ENCODE measurements at places on chromosomes 2 and 18.

DNA sequence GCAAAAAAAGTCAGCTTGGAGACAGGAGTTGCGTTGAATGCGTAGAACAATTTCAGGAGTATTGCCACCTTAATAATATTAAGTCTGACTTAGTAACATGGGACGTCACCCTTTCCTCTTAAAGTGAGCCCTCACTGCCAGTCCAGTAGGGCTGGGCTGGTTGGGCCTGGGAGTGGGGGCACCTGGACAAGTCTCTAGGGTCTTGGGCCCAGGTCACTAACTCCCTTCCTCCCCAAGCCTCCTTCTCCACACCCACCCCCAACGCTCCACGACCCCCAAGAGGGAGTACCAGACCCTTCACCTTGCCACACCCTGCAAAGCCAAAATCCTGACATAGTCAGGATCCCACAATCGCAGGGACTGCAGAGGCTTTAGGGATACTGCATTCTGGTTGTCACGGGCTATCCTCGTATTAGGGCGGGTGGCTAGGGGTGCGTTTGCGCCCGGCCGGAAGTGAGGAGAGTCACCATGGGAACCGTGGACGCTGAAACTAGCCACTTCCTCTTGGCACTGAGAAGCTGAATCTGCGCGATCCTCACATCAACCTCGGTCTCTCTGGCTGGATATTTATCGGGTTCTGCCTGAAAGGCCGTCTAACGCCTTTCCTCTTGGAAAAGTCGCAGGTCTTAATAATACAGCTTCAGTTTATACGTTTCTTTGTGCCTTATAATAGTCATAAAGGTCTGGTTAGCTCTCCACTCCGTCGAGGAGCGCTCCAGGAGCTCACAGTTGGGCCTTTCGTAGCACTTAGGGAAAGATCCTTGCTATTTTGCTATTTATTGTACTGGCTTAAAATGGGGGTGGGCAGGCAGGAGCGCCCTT lies 10.3 kb upstream of the CXXC1 start:
- no peak for DNase-seq

DNA sequence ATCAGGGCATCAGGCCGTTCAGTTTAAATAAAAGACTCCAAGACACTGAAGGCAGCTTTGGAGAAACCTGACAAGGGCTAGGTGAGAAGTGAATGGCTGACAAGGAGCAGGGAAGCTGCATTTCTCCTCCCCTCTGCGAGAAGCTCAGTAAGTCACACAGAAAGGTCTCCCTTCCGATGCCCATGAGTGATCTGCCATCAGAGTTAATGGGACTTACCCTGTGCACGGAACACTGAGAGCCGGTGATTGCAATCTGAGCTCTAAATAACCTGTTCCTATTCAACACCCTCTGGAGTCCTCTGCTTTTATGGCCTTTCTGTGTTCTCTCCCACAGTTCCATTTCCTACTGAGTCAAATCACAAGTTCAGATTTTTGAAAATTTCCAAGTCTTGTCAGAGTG lies 322.2 kb upstream of the MYT1L start:
- DNase-seq: peak; percentile 52

DNA sequence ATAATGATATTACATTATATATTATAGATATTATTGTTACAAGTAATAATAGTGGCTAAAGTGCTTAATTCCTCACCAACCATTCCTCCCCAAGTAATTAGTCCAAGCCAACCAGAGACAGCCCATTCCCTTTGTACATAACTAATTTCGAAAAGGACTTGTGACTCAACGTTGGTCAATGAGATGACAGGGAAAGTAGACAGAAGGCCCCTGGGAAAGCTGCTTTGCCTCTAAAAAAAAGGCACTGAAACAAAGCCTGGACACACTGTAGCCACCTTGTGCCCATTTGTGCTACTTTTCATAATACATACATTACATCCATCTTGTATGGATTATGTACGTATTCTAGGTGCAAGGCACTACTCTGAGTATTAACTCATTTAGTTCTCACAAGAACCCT lies 28.8 kb downstream of the COLEC12 start:
- DNase-seq: no peak

GRCh38 chr2:233409286-233409991 lies 55.1 kb downstream of the DGKD start:
- no peak for DNase-seq

- DNase-seq: no peak
Measured at GRCh38 chr2:7971248-7971647, 710.6 kb upstream of the ID2 start.

- DNase-seq: no peak
Measured at GRCh38 chr18:23105581-23106219, 29.6 kb upstream of the CABLES1 start.

GRCh38 chr2:88757025-88757424 lies 65.6 kb downstream of the RPIA start:
- no peak for DNase-seq

DNA sequence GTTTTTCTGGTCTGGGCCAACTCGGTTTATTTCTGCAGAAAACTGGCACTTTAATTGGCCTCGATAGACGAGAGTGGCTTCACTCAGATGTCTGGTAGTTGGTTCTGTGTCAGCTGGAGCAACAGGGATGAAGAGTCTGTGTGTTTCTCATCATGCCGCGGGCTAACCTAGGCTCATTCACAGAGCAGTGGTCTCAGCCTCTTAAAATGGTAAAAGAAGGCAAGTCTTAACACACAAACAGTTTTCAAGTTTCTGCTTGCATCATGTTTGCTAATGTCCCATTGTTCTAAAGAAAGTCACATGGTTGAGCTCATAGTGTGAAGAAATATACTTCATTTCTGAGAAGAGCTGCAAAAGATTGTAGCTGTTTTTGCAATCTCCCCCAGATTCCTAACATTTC lies 37.5 kb upstream of the ANXA4 start:
- DNase-seq: no peak

DNA sequence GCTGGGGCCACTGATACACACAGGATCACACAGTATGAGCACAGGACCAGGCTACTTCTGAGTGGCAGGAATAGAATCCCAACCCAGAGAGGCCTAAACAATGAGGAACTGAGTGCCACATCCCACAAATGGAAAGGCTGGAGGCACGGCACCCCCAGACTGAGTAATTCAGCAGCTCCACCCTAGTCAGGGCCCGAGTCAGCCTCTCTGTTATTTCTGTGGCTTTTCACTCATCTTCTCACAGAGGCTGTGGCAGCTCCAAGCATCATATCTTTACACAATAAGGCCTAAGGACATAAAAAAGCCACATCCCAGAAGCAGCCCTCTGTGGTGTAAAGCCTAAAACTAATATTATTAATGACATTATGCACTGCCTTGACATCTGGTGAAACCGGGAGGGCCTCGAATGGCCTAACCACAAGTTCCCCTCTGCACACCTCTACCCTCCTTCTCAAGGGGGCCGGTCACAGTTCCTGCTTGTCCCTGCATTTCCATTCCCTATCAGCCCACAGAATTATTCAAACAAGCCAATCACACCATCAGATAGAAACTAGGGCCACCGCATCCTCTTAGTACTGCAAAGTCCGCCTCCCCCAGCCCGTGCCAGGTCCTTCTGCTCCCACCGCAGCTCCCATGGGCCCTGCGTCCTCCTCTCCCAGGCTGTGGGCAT lies 12.5 kb upstream of the MAL start:
- DNase-seq: no peak

DNA sequence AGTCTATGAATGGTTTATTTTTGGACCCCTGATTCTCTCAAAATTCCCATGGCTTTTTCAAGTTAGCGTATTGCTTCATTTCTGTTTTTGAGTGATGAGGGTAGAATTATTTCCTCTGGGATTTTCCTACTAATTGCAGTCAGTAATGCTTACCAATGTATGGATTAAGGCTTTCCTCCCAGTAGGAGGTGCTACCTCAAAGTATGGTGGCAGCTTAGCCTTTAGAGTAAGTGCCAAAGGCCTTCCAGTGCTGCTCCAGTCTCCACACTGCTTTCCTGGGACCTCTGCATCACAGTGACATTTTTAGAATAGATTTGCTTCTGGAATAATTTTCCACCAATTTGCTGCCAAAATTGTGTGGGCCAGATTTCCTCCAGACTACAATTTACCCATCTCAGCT lies 16.2 kb upstream of the SSB start:
- DNase-seq: no peak

DNA sequence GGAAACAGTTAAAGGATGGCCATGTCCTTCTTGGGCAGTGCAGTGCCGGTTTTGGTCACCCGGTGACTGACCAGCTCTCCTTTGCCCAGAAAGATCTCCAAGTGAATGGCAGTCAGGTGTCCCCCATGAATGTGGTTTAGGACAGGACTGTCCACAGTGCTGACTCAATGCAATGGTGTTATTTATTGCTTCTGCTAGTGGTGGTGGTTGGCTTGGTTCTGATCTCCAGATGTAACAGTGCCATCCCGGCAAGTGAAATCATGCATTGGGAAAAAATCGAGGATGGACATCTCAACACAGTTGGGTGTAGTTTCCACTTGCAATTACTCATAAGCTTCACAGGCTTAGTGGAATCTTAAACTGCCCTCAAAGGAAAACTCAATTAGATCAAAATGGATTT lies 81.9 kb downstream of the TGOLN2 start:
- DNase-seq: no peak

DNA sequence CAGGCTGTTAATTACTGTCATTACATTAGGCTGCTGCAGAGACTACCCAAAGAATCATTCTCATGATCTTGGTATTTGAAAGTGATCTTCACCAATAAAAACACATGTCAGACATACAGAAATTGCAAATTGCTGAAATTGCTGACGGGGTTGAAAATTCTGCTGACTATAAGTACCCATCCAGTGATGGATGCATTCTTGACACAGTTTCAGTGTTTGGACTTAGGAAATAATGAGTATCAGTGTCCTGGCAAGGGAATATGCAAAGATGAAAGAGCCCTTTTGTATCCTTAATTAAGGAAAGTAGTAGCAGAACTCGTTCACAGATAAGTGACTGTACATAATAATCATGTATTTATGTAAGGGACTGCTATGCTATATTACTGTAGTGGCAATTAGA lies 221.1 kb upstream of the ATP5MC3 start:
- DNase-seq: no peak

DNA sequence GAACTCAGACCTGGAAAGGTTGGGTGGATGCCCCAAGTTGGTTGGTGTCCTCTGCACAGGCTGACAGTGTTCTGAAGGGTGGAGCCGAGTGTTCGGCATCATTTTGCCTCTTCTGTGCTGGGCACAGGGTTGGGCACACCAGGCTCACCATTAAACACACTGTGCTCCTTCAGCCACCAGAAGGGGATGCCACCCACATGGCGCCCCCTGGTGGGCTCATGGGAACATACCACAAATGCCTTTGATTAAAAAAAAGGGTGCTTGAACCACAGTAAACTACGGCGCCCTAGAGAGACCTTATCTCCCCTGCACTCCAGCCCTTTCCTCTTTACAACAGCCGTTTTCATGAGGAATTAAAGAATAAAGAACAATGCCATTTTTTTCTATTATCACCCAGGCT lies 89.4 kb downstream of the CELF4 start:
- peak; percentile 20 for DNase-seq

DNA sequence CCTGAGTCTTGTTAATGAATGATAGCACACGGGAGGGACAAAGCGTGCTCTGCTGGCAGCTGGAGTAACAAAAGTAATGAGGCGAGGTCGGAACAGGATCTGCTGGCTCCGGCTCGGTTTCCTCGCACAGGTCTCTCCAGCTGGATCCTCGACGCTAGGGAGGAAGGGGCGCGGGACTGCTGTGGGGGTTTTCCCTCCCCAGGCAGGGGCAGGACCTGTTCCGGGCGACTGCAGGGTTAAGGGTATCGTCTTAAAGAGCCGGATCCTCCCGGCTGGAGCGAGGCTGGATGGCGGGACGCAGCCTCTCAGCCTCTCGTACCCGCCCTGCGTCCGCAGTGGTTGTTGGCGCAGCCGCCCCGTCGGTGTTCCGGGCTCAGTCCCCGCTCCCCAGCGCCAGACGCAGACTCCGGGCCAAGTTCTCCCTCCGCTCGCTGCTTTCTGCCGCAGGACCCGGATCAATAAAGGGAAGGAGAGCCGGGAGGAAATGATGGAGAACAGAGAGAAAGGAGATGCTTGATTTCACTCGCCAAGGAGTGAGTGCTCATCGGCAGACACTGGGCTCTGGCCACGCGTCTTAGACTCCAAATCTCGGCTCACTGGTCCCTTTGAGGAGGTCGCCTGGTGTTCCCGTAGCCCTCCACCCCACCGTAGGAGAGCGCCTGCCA lies 1.1 kb upstream of the LIPG start:
- DNase-seq: peak; percentile 45

- DNase-seq: no peak
Measured at GRCh38 chr2:119689218-119689617, 10.2 kb downstream of the TMEM177 start.

GRCh38 chr2:14535156-14535555 lies 97.4 kb upstream of the LRATD1 start:
- no peak for DNase-seq

- DNase-seq: no peak
Measured at GRCh38 chr2:233856184-233856583, 1.8 kb upstream of the HJURP start.

GRCh38 chr2:59029058-59029457 lies 787.9 kb upstream of the FANCL start:
- no peak for DNase-seq

DNA sequence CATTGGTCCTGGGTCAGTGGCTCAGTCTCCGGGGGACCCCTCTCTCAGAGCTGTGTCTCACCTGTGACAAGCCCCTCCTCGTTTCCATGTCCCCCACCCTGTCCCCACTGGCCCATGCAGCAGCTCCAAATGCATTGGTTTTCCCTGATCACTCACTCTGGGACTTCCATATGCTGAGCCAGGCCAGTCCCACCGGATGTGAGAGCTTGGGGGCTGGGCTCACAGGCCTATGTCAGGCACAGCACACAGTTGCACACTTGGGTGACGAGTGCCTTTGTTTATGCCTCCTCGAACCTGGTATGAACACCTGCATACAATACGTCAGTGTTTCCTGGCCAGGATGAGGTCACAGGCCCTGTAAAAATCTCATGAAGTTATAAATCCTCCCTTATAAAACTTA lies 232.5 kb downstream of the TFCP2L1 start:
- DNase-seq: no peak

DNA sequence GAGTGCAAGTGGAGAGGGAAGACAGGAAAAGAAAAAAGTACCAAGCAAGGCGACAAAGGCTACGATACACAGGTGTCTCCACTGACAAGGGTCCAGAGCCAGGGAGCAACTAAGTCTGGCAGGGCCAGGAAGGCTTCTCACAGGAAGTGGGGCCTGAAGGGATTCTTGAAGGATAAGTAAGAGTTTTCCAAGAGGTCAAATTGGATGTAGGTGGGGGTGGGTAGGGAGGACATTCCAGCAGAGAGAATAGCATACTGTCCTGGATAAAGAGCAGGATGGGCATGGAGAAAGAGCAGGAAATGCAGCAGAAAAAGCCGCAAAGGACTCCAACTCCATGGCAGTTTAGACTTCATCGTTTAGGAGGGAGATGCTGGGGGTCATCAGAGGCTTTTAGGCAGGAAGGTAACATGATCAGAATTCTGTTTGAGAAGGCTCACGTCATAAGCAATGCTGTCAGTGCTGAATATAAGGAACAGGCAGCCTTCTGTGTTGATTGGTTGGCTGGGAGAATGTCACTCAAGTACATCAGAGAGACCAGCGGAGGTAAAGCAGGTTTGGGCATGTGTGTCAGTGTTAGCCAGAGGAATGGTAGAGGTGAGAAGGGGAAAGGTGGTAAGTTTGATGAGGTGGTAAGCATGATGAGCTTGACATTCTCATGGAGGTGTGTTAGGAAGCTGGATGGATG lies 35.1 kb downstream of the ARHGAP25 start:
- no peak for DNase-seq
